Left lung (tissue), 14 donors: ENCODE measurements at places on chromosomes 2 and 18.
A peak's percentile ranks its signal among the peaks of the same experiment; 100 is the strongest.

- no peak for DNase-seq
Measured at GRCh38 chr2:24830786-24831185, 37.6 kb downstream of the CENPO start.

GRCh38 chr2:124959581-124959980 lies 934.5 kb downstream of the CNTNAP5 start:
- DNase-seq, result no peak

- no peak for DNase-seq
Measured at GRCh38 chr18:78416853-78417252, 562.8 kb upstream of the SALL3 start.

- no peak for DNase-seq
Measured at GRCh38 chr2:64639691-64640090, 14.0 kb downstream of the SERTAD2 start.

GRCh38 chr2:102098756-102099155 lies 43.8 kb upstream of the IL1R1 start:
- DNase-seq, result no peak

DNA sequence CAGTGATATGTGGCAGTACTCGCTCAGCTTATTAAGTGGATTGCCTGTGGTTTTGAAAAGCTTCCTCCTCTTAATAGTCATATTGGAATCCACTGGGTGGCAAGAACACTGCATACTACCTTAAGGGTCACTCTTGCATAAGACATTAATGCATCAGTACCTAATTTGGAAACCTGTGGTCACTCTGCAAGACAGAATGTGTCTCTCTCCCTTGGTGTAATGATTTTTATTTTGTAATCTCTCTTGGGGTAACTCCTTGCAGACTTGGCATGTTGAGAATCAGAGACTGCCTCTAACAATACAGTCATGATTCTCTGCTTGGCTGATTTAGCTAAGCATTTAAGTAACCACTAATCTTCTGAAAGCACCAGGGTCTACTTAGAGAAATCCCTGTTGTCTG lies 33.0 kb upstream of the IER3IP1 start:
- no peak for DNase-seq

DNA sequence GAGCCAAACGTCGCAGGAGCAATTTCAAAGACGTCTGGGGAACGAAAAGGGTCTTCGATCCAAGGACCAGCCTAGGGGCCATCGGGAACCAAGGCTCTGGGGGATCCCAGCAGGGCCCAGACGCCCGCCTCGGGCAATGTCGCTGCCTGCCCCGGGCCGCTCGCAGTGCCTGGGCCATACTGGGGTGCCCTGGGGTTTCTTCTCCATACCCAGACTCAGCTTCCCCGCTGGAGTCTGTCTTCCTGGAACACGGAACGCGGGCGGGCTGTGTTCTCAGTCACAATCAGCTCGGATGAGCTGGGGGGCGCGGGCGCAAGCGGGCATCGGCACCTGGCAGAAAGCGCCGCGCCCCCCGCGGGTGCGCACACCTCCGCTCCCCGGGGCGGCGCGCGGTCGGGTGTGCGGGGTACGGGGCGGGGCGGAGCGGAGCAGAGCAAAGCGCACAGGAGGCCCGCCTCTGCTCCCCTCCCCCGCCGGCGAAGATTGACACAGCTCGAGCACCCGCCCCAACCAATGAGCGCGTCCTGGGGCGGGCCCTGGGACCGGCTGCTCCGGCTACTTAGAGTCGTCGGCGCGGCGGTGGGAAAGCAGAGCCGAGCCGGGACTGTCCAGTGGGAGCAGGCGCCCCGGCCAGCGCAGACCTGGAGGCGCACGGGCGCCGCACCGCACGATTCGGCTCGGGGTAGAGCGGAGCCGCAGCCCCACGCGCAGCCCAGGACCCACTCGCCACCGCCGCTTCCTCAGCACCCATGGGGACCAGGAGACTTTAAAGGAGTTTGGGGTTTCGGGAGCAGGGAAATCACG lies at the start of gene LRATD1:
TSS of gene LRATD1 (plus strand) at position 585 of the 804 bp plus-strand sequence. CDS start 1,263 bp downstream, outside the sequence.
- DNase-seq, result peak; percentile 74

DNA sequence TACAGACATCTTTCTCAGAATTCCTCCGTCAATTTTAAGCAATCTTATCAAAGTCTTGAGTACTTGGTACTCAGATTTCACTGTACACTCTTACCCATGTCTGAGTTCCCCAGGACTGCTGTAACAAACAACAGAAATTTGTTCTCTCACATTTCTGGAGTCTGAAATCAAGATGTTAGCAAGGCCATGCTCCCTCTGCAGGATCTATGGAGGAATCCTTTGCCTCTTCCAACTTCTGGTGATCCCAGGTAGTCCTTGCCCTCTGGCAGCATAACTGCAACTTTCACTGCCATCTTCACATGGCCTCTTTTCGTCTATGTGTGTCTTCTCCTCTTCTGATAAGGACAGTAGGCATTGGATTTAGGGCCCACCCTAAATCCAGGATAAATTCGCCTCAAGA lies 17.1 kb upstream of the CACNB4 start:
- no peak for DNase-seq

- DNase-seq, result no peak
Measured at GRCh38 chr2:238638100-238638981, 209.5 kb upstream of the TWIST2 start.

- DNase-seq, result no peak
Measured at GRCh38 chr2:205464681-205465080, 217.6 kb upstream of the NRP2 start.

DNA sequence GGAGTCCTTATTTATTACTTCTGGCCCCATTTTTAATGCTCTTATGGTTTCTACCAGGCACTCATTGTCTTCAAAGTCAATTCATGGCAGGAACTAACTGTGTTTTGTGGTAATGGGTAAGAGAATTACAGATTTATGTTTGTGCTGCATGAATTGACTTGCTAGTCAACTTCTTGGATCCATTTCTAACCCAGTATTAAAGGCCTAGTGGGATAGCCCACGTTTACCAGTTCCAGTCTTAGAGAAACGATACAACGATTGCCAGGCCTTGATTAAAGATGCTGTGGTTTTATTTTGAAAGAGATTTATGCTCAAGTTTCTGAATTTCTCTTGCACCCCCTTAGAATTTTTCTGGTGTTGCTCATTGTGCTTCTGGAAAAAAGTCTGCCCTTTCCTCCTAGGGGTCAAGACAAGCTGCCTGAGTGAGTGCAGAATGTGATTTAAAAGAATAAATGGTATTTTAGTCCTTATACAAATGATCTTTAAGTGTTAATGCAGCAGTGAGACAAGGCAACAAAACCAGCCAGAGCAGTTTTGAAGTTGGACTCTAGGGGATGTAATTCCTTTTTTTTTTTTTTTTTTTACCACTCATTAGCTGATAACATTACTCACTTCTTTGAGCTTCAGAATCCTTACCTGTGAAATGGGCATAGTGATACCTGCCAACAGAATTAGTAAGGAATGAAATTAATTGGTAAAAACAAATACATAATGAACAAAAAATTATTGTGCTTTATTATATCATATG lies 101.5 kb downstream of the ARHGAP15 start:
- no peak for DNase-seq

- no peak for DNase-seq
Measured at GRCh38 chr18:28792404-28793086, 615.6 kb upstream of the CDH2 start.

- no peak for DNase-seq
Measured at GRCh38 chr2:16643099-16643498, 22.5 kb downstream of the CYRIA start.

- no peak for DNase-seq
Measured at GRCh38 chr2:23523373-23524260, 138.6 kb downstream of the KLHL29 start.

DNA sequence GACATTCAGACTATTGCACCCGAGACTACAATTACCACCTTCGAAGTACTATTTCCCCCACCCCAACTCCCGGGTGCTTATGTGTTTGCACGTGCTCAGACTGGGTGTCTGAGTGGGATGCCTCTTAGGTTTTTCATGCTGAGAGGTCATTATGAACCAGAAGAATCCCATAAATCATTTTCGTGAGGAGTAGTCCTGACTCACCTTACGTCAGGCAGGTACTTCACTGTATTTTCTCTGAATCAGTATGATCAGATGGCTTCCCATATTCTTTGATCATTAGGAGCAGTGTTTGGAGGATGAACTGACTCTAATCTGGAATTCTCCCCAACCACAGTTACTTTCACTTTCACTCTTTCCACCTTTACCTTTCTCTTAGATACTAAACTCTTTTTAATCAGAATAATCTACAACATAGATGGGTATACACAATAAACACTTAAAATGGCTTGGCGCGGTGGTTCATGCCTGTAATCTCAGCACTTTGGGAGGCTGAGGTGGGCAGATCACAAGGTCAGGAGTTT lies 38.4 kb upstream of the STAT4 start:
- no peak for DNase-seq

DNA sequence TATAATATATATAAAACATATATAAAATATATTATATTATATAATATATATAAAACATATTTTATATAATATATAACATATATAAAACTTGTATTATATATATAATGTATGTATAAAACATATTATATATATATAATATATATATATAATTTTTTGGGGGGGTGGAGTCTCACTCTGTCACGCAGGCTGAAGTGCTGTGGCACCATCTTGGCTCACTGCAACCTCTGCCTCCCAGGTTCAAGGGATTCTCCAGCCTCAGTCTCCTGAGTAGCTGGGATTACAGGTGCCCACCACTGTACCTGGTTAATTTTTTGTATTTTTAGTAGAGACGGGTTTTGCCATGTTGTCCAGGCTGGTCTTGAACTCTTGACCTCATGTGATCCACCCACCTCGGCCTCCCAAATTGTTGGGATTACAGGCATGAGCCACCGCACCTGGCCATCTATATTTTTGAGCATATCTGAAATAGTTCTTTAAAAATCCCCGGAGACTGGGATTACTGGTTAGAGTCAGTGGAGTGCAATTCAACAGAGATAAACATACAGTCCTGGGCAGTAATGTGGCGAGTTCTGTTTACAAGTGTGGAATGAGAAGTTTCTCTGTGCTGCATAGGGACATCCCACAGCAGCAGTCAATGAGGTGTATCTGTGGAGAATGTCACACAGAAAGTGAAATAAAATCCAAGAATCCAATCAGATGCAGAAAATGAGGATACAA lies 208.4 kb downstream of the MYCN start:
- DNase-seq, result no peak

DNA sequence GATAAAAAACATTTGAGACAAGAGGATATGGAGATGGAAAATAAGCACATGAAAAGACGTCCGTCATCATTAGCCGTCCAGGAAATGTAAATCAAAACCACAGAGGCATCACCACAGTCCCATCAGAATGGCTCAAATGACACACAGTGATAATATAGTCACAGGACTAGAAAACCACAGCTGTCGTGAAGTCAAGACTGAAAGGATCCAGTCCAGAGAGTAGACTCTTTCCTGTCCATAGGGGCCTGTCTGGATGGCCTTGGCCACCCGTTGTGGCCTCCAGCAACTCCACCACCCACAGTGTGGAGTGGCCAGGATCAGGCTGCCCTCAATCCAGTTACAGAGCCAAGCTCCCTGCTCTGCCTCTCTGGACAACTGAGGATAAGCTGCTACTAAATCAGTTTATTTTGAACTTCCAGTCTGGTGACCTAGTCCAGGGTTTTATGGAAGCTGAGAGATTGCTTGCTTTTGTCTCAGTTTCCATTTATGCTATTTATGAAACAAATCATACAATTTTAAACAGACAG lies 60.4 kb downstream of the RHOB start:
- no peak for DNase-seq

DNA sequence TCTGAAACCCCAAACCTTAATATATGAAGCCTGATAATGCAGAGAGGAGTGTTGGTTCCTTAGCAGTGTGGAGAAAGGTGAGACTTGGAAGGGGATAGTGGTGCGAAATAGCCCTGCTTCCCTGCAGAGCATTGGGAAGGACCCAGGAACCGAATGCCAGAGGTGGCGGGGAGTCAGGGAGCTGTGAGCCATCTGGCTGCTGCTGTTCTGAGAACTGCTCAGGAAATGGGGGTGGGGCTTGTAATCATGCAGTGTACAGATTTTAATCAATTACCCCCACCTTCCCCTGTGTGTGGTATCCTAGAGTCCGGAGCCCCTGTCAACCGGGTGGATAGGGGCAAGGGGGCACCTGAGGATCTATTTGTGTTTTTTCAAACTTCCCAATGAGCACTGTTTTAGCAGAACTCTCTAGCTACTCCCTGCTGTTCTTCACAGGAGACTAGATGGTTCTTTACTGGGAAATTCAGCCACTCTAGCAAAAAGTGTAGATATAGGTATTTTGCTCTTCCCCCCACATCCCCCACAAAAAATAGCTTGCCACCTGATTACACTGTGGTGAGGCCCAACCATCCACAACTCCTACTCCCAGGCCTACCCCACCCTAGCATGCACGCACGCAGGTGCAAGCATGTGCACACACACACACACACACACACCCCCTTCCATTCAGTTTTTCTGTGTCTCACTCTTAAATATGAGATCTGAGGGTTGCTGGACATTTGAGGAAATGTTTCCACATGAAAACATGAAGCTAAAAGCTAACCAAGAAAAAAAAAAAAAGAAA lies 30.1 kb upstream of the MBOAT2 start:
- no peak for DNase-seq

DNA sequence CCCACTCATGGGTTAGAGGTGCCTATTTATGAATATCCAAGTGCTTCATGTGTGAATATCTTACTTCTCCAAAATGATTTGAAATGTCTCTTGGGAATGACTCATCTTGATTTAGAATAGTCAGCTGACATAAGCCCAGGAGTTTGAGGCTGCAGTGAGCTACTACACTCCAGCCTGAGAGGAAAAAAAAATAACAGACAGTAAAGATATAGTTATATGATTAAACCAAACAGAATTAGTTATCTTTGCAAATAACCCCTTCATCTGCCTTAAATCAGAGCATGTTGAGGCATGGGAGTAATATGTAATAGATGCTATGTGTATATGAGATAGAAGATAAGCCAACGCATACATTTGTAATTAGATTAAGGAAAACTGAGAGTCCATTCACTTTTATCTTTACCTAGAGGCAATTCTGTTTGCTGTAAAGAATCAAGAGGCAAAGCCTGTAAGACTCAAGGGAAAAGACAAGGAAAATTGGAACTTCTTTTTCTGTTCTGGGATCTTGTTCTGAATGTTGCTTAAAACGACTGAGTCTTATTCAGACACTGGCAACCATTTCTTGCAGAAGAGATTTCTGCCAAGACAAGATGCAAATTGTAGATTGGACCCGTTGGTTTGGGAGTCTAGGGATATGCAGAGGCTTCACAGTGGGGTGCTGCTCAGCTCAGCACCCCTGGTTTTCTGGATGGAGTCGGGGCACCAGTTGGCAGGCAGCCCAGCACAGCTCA lies 104.4 kb downstream of the LIPG start:
- no peak for DNase-seq

DNA sequence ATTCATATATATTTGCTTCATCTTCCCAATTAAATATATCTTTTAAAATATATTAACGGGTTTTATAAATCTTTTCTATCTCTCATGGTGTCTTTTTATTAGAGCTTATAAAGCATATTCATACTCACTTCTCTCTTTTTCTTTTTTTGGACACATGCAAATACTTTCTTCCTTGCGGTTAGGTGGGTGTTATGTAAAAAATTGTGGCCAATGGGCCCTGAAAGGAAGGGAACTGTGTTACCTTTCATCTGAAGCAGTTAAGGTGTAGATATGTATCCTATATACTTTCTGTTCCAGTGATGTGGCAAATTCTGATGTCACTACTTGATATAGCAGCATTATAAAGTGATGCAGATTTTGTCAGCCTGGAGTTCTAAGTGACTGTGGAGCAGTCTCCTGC lies 714.5 kb downstream of the PLCL1 start:
- no peak for DNase-seq

- no peak for DNase-seq
Measured at GRCh38 chr18:60347526-60348045, 25.0 kb downstream of the MC4R start.

- DNase-seq, result no peak
Measured at GRCh38 chr2:58045580-58046334, 849 bp upstream of the VRK2 start.

- no peak for DNase-seq
Measured at GRCh38 chr2:43220229-43220751, 6.1 kb downstream of the ZFP36L2 start.
